ENCODE measurements at places on chromosomes 13 and 19. TPM values are rescaled to one million over a fixed set of nuclear protein-coding genes. Genes with fewer than 3 reads are reported as not detected.
A peak's percentile ranks its signal among the peaks of the same experiment; 100 is the strongest.

DNA sequence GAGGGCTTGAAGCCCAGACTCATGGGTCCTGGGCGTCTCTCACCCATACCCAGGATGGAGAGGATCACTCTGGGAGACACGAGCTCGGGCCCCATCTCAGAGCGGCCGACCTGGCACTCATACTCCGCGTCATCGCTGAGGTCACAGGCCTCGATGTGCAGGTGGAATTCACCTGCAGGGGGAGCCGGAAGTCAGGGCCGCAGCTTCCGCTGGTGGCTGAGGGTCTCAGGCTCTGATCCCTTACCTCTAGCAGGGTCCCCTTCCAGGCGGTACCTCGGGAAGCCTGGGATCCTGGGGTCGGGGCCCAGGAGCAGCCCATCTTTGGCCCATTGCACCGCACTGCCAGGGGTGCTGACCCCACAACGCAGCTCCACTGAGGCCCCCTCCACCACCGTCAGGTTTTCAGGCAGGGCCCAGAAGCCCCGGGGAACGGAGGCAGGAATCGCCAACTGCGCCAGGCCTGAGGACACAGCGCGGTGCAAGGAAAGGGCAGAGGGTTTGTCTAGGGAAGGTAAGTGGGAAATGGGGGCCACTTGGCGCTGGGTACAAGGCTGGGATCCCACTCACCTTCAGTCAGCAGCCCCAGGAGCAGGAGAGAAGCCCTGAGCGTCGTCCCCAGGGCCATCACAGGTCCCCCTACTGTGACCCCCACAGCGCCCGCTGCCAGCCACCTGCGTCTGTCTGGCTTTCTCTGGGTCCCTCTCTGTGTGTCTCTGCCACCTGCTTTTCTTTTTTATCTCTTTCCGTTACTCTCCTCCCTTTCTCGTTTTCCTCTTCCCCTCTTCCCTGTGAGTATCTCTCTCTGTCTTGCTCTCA is 883 bp downstream of the NPHS1 start:
- no peak for DNase-seq
- H3K4me1 ChIP-seq = peaks cover 3% of the 10 kb centered on the region
- H3K4me3 ChIP-seq = no peak overlapping the region
- H3K36me3 ChIP-seq = no peaks in the 10 kb centered on the region
- peaks cover 46% of the 10 kb centered on the region for H3K27me3 ChIP-seq

DNA sequence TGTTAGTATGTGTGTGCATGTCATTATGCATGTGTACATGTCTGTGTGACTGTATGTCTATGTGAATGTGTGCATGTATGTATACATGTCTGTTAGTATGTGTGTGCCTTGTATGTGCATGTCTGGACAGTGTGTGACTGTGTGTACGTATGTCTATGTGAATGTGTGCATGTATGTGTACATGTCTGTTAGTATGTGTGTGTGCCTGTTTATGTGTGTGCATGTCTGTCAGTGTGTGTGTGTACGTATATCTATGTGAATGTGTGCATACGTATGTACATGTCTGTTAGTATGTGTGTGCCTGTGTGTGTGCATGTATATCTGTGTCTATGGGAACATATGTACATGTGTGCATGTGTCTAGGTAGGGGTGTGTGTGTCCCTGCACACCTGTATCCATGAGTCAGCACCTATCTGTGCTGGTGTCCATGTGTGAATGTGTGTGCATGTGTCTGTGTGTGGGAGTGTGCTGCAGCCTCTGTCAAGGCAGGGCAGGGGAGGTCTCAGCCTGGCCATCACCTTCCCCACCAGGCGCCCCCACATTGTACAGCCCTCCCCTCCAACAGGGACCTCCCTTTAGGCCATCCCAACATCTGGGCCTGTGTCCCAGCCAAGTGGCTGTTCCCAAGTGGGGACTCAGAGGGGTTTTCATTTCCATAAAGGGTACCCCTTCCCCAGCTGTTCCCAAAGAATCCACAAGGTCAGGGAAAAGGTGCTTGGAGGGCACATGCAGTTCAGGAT is 4.4 kb downstream of the GAS6 start:
- H3K4me1 ChIP-seq = peaks cover 14% of the 10 kb centered on the region
- peaks cover 17% of the 10 kb centered on the region for H3K27me3 ChIP-seq
- H3K36me3 ChIP-seq = peaks cover 3% of the 10 kb centered on the region
- peak; percentile 6 for DNase-seq

OR4F17 gene
- not detected for total RNA-seq

PEAK3 gene
- total RNA-seq = not detected

DNA sequence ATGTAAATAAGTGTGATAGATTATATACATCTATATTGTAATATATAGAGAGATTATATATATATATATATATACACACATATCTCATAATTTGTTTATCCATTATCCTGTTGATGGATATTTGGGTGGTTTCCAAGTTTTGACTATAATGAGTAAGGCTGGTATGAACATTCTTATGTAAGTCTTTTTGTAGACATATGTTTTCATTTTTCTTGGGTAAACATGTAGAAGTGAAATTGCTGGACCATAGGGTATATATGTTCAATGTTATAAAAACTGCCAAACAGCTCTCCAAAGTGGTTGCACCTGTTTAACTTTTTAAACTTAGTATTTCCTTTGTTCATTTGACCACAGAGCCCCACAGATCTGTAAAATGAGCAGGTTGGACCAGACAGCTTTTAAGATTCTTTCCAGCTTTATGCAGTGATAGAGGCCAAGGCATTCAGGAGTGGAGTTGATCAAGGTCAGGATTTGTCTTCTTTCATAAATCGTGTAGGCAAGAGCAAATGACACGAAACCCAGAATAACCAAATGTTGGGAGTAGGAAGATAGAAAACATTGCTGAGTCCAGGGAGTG is 21.7 kb upstream of the KATNAL1 start:
- no peak overlapping the region for H3K27ac ChIP-seq
- H3K36me3 ChIP-seq = no peaks in the 10 kb centered on the region
- no peaks in the 10 kb centered on the region for H3K4me1 ChIP-seq
- no peaks in the 10 kb centered on the region for H3K27me3 ChIP-seq

PDX1 gene
- not detected for total RNA-seq

- DNase-seq = no peak
- H3K27me3 ChIP-seq = peaks cover 6% of the 10 kb centered on the region
These were observed 142.4 kb downstream of the URI1 start for GRCh38 chr19:30084390-30084819.

FUT2 gene
- not detected for total RNA-seq

CEBPA gene
- total RNA-seq = 0.33 TPM

All from activated CD4-positive, alpha-beta memory T cell treated with anti-CD3 and anti-CD28 coated beads for 36 hours (primary cell).